ELF-1 (cell line): ENCODE measurements at places on chromosomes 4 and X.

GRCh38 chr4:141711211-141711610 lies 74.8 kb downstream of the IL15 start:
- no peak for DNase-seq

DNA sequence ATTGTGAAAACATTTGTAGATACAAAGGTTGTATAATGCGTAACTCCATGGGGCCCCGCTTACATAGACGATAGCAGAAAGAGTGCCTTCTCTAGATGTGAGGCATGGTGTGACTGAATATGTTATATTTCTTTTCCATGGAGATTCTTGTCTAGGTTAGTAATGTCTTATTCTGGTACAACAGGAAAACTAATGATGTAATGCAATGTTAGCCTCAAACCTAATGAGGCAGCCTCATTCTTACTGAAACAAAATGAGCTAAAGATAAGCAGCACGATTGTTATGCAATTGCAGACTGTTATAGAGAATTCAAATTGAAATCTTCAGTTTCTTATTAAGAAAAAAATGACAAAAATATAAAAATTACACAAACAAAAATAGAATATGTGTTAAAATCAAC lies 171.1 kb upstream of the ANKRD50 start:
- no peak for DNase-seq

DNA sequence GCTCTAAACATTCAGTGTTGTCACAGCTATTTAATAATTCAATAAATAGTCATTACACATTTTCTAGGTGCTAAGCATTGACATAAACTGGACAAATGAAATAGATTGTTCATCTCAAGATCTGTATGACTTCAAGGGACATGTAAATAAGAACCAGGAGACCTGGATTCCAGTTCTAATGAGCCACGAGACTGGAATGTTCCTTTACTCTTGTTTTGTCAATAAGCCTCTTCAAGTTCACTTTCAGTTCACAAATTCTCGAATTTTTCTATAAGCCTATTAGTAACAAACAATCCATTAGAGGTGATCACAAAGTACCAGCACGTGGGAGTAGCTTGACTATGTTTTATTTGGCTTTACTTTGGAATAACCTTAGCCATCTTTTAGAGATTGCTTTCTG lies 514.0 kb upstream of the SMIM31 start:
- DNase-seq, result no peak

DNA sequence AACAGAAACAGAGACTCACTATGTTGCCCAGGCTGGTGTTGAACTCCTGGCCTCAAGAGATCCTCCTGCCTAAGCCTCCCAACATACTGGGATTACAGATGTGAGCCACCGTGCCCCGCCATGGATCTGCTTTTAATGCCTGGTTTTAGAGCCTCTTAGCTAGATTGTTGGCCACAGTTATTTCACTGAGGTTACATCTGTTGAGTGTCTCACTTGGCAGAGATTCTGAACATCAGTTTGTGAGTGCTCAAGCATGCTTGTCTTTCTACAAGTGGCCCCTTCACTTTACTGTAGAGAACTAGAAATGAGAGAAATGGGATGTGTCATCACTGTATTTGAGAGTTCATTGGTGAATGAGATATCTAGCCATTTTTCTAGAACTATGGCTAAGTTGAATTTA lies 218.5 kb downstream of the APBB2 start:
- no peak for DNase-seq

DNA sequence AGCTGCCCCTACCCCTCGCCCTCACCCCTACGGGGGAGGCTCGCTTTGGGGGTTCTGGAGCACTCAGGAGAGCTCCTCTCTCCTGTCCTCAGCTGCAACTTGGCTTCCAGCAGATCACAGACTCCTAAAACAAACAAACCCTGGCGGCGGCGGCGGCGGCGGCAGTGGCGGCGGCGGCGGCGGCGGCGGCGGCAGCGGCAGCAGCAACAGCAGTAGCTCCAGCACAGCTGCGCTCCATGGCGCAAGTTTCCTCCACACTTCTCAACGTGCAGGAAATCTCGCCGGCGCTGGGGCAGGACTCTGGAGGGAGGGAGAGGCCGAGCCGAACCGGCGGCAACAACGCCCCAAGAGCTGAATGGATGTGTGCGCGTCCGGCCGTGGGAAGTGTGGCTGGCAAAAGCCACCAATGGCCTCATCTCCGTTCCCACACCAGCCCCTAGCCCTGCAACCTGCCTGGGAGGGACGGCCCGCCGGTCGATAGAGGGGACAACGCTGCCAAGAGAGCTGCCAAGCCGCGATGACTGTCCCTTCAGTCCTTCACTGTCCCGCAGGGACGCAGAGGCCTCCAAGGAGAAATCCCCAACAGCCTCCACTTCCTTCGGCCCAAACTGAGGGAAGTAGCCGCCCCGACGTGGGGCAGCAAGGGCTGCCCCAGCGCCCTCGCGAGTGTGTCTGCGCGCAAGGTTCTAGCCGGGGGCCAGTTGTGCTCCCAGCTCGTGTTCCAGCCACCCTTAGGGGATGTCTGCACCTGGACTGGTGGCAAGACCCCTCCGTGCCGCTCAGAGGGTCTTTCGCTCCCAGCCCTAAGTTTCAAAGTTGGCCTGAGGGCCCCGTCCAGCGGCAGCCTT lies 775 bp downstream of the SHROOM4 start:
- DNase-seq, result peak; percentile 67

GRCh38 chr4:170083541-170083940 lies 6.2 kb downstream of the AADAT start:
- DNase-seq, result no peak

DNA sequence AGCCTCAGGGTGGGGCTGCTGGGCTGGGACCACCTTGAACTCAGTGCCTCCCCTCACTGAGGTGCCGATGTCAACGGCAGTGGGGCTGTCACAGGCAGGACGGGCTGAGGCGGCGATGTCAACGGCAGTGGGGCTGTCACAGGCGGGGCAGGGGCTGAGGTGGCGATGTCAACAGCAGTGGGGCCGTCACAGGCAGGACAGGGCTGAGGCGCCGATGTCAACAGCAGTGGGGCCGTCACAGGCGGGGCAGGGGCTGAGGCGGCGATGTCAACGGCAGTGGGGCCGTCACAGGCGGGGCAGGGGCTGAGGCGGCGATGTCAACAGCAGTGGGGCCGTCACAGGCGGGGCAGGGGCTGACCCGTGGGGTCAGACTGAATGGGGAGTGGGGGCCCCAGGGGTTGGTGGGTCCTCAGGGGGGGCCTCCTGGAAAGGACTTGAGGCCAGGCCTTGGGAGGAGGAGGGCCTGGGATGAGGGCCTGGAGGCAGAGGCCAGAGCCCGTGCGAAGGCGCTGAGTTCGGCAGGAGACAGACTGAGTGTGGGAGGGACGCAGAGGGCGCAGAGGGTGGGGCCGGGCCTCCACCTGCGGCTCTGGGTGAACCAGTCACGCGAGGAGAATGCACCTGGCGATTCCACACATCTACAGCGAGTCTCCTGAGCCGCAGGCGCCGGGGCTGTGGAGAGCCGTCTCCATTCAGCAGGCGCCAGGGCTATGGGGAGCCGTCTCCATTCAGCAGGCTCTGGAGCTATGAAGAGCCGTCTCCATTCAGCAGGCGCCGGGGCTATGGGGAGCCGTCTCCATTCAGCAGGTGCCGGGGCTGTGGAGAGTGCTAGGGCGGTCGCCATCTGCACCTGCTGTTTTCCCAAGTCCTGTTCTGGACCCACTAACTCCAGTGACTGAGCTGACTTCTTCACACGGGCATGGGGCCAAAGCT lies 22.9 kb downstream of the ATP5ME start:
- no peak for DNase-seq

GRCh38 chrX:153657161-153657560 lies 10.2 kb downstream of the DUSP9 start:
- DNase-seq, result no peak

GRCh38 chr4:119898211-119898610 lies 168.4 kb downstream of the MAD2L1 start:
- DNase-seq, result no peak

DNA sequence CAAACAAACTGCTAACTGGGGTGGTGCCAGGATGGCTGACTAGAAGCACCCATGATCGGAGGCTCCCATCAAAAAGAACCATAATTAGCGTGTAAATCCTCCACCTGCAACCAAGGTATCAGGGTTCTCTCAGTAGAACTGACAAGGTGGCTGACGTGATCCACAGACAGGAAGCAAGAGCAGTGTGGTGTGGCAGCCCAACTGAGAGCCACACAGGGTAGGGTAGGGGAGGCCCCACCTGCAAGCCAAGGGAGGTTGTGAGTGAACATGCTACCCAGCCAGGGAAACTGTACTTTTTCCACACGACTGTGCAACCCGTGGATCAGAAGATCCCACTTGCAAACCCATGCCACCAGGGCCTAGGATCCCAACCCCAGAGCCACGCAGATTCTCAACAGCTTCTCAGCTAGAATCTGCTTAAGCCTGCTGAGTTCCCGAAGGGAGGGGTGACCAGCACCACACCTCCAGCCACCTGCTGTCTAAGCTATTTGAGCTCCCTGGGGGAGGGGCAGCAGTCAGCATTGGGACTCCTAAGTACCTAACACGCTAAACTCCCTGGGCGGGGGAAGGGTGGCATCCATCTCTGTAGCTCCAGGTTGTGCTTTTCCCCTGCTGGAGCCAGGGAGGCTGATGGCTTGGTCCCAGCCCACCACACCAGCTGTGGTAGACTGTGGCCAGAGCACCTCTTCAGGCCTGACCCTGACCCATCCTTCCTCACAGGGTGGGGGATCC lies 425.1 kb downstream of the GPM6A start:
- DNase-seq, result peak; percentile 52

- no peak for DNase-seq
These were observed 1384.8 kb downstream of the FAM133A start for GRCh38 chrX:95058815-95059214.

GRCh38 chrX:109775386-109775785 lies 42.3 kb upstream of the ACSL4 start:
- no peak for DNase-seq

DNA sequence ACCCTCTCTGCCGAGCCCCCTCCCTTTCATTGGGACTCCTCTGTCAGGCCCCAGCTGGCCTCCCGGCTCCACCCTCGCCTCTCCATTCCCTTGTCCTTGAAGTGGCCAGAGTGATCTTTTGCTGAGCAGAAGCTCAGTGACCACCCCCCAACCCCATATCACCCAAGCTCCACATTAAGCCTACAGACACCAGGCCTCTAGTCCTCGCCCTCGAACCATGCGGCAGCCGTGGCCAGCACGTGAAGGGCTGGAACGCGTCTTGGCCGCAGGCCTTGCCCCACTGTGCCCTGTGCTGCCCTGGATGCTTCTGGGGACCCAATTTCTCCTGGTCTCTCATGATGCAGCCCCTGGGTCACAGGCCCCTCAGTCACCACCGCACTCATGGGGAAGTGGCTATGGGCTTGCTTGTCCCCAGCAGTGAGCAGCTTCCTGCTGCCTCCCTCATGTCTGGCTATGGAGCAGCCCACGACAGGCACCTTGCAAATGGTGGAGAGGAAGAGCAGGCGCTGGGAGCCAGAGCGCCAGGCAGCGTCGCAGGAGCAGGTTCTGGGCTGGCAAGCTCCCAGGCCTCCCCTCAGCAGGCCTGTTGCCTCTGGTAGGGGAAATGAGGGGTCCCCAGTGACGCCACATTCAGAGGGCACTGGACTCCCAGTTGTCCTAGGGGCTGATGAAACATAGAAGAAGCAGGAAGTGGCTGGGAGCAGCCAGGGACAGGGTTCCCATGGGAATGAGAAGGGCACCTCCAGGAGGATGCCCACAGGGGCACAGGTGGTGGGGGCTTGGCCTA lies 757 bp upstream of the SRPK3 start:
- DNase-seq, result no peak

- no peak for DNase-seq
These were observed 219.9 kb upstream of the ANKRD50 start for GRCh38 chr4:124932447-124932846.

DNA sequence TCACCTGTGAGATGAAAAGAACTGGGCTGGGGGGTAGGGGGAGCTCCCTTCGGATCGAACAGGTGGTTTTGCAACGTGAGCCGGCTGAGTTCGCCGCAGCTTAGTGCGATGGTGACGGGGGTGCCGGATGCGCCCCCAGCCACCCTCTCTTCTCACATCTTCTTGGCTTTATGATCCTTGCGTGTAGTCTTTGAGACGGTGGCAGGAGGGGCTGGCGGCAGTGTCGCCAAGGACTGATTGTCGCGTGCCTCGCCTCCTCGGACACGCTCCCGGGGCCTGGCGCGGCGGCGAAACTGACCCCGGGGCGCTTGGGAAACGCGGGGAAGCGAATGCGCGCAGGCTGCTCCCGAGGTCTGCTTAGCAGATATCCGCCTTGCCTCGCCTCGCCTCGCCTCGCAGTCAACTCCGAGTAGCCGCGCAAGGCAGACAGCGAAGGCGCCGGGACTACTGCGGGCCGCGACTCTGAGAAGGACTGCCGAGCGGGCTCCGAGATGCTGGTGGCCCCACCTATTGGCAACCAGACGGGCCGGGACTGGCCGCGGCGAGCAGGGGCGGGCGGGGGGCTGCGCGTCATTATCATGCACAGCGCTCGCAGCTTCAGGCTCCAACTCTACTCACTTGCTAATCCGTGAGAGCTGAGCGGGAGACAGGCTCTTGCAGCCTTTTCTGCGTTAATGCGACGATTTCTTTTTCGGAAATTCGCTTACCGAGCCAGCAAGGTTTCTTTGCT lies 1.5 kb downstream of the GRID2 start:
- DNase-seq, result peak; percentile 95

GRCh38 chr4:53233114-53233795 lies 132.6 kb downstream of the SCFD2 start:
- DNase-seq, result no peak

DNA sequence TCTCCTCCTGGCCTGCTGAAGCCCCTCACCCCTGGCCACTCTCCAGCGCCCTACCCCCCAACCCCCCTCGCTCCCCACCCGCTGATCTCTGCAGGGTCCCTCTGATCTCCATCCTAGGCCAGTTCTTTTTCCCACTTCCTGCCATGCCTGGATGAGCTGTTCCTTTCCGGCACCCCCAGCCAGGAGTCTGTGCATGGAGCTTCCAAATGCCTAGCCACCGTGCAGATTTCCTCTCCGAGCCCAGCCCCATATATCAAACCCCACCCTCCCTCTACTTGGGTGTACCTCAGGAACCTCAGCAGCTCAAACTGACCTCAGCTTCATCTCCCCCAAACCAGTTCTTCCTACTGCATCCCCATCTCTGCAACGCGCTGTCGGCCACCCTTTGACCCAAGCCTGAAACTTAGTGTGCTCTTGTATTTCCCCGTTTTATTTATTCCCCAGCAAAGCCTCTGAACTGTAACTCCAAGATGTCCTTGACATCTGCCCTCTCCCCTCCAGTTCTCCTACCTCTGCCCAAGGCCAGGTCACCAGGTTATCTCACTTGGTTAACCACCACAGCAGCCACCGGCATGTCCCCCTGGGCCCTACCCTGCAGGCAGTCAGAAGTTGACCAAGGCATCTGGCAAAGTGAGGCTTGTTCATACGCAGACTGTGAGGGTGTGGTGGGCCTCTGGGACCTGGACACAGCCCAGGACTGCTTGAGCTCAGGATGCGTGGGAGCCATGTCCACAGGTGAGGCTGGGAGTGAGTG lies 194.9 kb upstream of the PSAPL1 start:
- no peak for DNase-seq

DNA sequence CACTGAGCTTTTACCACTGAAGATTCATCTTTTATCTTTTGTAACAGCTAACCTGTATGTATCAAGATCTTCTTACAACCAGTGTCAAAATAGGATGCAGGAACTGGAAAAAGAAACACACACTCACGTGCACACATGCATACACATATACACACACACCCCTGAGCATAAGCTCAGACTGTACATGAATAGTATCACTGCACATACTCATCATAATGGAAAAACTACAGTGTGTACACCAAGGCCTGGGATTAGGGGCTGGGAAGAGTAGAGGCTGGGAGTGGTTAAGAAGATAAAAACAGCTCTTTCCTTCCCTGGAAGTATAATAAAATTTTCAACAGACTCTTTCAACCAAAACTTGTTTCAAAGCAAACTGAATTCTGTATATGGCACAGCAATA lies 73.4 kb downstream of the RELL1 start:
- DNase-seq, result no peak
